Left cardiac atrium (tissue), 4 donors: ENCODE measurements at places on chromosomes 5 and 9. TPM values are rescaled to one million over a fixed set of nuclear protein-coding genes. Genes with fewer than 3 reads are reported as not detected.
A peak's percentile ranks its signal among the peaks of the same experiment; 100 is the strongest.

- DNase-seq, result no peak
These were observed 120.9 kb upstream of the TARS1 start for GRCh38 chr5:33319841-33320240.

DNA sequence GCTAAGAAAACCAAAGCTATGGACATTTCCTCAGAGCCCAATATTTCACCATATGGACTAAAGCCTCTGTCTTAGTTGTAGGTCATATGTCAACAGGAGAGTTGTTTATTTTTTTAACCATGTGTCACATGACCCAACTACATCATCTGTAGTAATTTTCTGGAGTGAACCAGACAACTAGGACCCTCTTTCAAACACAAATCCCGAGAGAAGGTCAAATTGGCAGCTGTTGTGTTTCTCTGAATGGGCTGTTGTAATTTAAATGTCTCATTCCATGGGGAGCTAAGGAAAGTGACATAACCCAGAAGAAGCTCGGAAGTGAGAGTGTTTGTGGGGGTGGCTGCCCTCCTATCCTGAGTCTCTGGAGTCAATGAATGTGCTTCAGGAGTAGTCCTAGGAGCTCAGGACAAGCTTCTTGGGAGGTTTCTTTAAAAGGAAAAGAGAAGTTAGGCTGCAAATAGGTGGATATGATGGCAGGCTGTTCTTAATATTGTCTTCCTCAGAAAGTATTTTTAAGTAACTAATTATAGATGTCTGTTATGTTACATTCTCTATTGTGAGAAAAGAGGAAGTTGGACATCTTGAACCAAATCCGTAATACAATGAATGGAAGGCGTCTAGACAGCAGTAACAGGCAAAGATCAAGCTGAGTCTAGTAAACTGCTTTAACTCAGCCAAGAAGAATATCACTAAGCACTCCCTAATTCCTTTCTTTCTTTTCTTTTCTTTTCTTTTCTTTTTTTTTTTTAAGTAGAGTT, 50.1 kb downstream of the TMEM167A start:
- DNase-seq, result no peak

DNA sequence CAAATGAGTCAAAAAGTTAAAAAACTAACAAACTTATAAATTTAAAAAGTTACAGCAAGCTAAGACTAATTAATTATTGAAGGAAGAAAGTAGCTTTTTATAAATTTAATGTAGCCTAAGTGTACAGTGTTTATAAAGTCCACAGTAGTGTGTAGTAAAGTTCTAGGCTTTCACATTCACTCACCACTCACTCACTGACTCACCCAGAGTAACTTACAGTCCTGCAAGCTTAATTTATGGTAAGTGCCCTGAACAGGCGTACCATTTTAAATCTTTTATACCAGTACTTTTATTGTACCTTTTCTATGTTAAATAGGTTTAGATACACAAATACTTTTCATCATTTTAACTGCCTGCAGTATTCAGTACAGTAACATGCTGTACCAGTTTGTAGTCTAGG, 80.0 kb upstream of the C9orf72 start:
- DNase-seq, result no peak

GRCh38 chr5:32159328-32160072, 14.6 kb downstream of the GOLPH3 start:
- DNase-seq, result no peak

DNA sequence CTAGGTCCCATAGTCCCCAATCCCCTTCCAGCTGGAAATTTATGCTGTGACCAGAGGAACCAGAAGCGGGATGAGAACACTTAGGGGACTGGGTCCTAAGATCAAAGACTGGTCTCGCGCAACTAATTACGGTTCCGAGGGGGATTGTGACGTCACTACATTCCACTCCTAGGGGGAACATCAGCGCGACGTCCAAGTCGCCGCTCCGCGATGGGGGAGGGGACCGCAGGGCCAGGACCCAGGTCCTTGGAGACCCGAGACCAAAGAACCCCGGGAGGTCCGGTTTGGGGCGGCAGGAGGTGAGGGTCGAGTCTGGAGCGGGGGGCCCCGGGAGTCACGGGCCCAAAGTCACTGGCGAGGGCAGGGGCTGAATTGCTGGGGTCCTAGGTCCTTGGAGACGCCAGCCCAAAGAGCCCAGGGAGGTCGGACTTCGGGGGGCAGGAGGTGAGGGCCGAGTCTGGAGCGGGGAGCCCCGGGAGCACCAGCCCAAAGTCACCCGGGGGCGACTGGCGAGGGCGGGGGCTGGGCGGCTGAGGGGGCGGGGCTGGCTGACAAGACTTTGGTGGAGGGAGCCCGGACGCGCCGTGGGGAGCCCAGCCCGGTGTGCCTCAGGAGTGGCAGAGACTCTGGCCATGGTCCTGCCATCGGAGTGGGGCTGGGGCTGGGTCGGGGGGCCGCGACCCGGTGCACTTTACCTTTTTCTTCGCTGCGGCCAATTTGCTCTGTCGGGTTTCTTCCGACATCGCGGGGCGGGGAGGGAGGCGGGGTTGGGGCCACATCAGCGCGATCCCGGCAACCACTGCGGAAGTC, at the start of gene GOLGA2:
GOLGA2 (minus strand) TSS at position 810 of the 810 bp plus-strand sequence; CDS start at position 779, 31 bp downstream.
- peak; percentile 65 for DNase-seq

GRCh38 chr5:32984851-32985610, 273.9 kb downstream of the NPR3 start:
- DNase-seq, result no peak

- no peak for DNase-seq
These were observed 54.7 kb upstream of the ICE1 start for GRCh38 chr5:5367739-5368138.

DNA sequence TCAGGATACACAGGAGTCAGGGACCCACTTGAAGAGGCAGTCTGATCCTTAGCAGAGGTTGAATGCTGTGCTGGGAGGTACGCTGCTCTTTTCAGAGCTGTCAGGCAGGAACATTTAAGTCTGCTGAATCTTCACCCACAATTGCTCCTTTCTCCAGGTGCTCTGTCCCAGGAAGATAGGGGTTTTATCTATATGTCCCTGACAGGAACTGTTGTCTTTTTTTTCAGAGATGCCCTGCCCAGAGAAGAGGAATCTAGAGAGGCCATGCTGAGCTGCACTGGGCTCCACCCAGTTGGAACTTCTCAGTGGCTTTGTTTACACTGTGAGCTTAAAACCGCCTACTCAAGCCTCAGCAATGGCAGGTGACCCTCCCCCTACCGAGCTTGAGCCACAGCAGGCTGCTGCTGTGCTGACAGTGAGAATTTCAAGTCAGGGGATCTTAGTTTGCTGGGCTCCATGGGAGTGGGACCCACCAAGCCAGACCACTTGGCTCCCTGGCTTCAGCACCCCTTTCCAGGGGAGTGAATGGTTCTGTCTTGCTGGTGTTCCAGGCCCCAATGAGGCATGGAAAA, 169.0 kb downstream of the FBXL17 start:
- DNase-seq, result no peak

Gene PCDHA12
- total RNA-seq, result 0.34 TPM

DNA sequence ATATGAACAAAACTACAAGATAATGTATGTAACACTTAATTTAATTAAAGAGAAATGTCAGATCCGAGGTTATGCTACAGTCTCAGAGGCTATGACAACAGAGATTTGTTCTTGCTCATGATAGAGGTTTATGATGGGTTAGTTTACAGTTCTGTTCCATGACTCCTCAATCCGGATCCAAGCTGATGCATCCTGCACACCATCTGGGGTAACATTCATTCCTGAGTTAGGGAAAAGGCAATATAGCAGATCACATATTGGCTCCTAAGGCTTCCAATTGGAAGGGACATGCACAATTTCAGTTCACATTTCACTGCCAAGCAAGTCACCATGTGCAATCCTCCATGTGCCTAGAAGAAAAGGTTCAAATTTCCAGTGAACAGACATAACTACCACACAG, 40.4 kb downstream of the ABLIM3 start:
- DNase-seq, result no peak

Gene GKAP1
- 12.5 TPM for total RNA-seq

- DNase-seq, result no peak
These were observed 26.4 kb downstream of the TNPO1 start for GRCh38 chr5:72842816-72843215.

DNA sequence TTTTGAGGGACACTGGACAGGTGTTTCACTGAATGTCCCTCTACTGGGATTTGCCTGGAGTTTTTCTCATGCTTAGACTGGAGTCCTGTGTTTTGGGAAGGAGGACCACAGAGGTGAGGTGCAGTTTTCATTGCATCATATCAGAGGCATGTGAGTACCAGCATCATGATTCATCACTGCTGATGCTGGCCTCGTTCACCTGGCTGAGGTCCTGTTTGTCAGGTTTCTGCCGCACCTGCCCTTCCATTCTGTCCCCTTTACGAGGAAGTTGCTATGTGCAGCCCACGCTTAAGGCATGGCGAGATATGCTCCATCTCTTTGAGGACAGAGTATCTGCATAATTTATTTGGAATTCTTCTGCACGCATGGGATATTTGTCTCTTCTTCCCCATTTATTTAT, 162.1 kb downstream of the TENT4A start:
- DNase-seq, result no peak

- DNase-seq, result no peak
These were observed 18.8 kb downstream of the CKMT2 start for GRCh38 chr5:81251922-81252321.

- DNase-seq, result no peak
These were observed 15.0 kb downstream of the ANKRD33B start for GRCh38 chr5:10578869-10579268.

DNA sequence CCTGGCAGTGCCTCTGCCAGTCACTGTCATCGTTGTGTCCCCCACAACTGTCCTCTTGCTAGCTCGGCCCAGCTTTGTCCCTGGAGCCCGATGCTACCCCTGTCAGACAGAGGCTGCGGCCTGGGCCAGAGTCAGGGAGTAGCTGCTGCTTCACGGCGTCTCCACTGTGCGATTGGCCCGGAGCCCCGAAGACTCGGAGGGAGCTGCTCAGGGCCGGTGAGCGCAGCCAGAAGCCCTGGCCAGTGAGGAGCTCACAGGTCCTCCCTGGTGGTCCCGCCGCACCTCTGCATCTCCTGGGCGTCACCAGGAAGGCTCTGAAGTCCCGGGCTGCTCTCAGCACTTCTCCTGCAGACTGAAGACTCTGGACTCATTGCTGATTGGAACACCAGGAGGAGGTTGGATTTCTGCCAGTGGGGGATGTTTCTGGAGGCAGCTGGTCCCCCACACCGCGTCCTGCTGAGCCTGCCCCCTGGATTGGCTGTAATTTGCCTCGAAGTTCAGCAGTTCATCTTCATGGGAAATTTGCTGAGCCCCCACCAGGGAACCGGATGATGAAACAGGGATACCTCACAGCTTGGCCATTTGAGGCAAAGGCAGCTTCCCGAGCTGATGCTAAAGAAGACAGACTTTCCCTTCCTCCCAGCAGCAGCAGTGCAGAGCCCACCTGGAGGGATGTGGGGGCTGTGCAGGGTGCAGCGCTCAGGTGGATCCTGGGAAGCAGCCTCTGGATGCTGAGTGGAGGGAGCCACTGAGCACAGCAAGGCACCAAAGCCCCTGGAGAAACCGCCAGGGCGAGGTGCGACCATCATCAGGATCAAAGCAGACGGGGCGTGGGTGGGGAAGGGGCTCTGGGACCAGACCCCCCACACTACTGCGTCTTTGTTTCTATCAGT, 45.6 kb downstream of the USP20 start:
- no peak for DNase-seq

- no peak for DNase-seq
These were observed 25.2 kb downstream of the SHC3 start for GRCh38 chr9:89153232-89154017.

GRCh38 chr5:59617186-59617771, 276.2 kb downstream of the PDE4D start:
- DNase-seq, result no peak

Gene PRUNE2
- 33.1 TPM for total RNA-seq

Gene TMEM174
- not detected for total RNA-seq

Gene TAF11L3
- not detected for total RNA-seq

DNA sequence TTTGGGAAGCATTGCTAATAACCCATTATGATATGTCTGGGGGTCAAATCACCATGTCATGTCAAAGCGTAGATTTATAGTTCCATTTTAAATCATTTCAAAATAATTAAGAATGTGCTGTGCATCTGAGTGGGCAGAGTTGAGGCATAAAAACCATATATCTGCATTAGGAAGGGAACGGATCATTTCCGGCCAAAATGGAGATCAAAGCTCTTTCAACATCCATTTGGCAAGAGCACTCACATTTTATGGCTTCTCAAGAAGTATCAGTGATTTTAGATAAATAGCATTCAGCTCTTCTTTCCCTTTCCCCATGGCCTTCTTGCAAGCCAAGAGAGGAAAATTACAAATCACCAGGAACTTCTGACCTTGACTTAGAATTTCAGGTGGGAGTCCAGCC, 89.9 kb downstream of the HSPA4 start:
- DNase-seq, result no peak

Gene FAM153A
- 5.2 TPM for total RNA-seq

DNA sequence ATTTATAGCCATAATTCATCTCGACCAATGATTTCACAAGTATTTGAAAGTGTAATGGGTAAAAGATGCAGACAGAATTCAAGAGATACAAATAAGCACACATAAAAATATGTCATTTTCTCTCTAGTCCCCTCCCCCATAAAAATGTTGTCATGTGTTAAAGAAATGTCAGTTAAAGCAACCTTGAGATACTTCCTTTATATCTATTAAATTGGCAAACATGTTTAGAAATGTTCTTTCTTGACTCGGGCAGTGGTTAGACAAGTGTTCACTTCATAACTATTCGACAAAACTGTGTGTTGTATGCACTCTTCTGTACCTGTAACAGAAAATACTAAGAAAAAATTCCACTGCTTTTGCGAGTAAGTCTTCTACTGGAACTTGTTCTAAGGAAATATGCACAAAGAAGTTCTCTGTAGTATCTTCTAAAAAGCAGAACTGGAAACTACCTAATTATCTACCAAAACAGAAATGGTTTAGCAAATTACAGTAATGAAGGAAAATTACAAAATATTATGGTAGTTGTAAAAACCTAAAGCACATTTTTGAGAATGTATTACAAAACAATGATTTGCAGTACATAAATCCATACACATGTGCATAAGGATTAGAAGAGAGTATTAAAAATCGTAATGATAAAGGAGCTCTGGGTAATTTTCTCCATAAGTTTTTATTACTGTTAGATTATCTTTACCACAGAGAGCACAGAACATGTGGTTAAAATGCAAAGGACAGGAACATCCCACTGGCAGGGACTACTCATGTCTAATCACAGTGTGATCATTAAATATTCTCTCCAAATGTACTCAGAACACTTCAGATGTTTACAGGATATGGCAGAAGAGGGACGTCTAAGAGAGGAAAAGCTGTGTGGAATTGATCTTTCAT, 35.9 kb downstream of the FBXW2 start:
- DNase-seq, result no peak

Gene AGPAT2
- 154 TPM for total RNA-seq

DNA sequence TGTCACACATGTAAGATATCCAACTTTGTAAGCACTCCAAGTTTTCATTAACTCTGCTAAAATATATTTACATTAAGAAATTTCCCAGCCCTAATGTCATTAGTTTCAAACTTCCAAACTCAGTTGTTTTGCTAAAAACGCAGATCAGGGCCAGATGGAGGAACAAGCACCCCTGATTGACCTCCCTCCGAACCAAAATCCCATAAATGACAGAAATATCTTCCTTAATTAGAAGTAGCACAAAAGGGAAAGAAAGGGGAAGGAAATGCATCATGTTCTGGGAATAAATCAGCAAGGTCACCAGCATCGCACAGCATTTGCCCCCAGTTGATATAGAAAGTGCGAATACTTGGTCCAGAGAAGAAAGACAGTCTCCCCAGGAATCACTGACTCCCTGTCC, 61.4 kb upstream of the RUFY1 start:
- DNase-seq, result peak; percentile 2

Gene CD72
- total RNA-seq, result 0.97 TPM
